HS-27A (cell line): ENCODE measurements at places on chromosomes 4 and X.
A peak's percentile ranks its signal among the peaks of the same experiment; 100 is the strongest.

DNA sequence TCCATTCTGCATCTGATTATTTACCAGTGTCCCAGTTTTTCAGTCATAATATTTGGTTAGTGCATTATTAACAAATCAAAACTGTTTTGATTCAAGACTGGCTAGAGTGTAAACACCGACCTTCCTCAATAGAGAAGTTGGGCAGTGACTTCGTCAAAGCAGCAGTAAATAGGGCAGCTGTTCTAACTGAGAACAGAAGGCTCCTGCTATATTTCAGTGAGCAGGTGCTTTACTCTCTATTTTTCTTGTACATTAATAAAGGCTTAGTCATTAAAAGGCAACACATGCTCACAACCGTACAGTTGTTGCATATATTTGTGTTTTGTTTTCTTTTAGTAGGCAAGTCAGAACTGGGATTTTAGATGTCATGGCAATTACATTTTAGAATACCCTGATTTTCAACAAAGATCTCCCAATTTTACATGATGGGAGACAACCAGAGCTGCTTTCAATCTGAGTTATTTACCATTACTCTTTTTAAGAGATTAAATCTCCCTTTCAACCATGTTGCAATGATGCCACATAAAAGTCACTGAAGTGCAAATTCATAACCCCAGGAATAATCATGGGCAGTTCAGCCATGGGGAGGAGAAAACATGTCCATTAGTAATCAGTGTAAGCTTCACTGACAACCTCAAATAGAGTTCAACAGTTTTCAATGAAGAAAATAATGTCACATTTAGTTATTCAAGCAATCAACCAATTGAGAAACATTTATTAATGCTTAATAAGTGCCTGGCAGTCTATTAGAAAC, 233.3 kb downstream of the NDST4 start:
- no peak for DNase-seq

GRCh38 chr4:30399476-30399875, 320.7 kb upstream of the PCDH7 start:
- DNase-seq = no peak

GRCh38 chrX:12961196-12961718, 13.7 kb upstream of the TMSB4X start:
- no peak for DNase-seq

- no peak for DNase-seq
Observed at GRCh38 chrX:107935664-107936433, 46.3 kb downstream of the TEX13B start.

DNA sequence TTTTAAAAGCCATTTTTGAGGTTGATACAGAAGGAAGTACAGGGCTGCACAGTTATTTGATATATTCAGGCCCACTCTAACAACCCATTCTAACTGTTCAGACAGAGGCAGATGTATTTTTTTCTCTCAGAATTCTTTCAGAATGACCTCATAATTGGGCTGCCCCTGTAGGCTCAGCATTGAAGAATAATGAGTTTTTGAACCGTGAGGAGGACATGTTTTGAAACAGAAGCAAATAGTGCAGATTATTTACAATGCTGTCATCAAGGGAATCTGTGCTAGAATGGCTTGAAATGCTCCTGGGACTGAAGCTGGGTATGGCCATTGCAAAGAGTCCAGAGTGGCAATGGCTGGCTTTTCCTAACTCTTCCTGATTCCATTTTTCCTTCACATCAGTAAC, 158.1 kb downstream of the SOX3 start:
- DNase-seq = no peak

GRCh38 chr4:86035688-86036087, 324.2 kb downstream of the MAPK10 start:
- DNase-seq = no peak

DNA sequence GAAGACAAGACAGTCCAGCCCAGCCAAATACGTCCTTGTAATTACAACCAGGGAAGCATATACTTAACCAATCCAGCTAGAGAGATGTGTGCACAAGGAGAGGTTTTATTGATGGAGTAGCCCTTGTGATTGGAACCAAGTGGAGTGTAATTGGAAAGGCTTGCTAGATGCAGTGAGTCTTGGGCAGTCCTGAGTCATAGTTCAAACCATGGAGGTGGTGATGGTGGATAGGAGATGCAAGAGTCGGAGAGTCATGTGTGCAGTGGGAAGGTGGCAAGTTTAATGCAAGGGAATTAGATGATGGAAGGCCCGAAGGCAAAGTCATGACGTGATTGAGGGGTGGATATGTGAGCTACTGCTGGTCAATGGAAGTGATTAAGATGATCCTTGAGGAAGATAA, 63.7 kb downstream of the PHEX start:
- no peak for DNase-seq

DNA sequence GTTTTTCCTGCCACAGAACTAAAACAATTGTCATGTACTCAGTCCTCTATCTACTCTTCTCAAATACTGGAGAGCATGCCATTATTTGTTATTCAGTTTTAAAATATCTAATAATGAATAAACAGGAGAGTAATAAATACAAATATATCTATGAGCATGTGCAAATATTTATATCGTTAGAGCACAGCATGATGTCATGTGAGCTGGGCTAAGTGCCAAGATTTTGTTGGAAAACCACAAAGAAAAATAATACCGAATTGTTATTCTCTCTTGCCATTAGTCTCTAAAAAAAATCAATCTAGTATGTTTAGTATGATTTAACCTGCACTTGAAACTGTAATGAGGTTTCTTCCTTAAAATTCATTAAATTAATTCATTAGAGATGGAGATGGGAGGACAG, 97.3 kb downstream of the DDX60 start:
- peak; percentile 40 for DNase-seq

DNA sequence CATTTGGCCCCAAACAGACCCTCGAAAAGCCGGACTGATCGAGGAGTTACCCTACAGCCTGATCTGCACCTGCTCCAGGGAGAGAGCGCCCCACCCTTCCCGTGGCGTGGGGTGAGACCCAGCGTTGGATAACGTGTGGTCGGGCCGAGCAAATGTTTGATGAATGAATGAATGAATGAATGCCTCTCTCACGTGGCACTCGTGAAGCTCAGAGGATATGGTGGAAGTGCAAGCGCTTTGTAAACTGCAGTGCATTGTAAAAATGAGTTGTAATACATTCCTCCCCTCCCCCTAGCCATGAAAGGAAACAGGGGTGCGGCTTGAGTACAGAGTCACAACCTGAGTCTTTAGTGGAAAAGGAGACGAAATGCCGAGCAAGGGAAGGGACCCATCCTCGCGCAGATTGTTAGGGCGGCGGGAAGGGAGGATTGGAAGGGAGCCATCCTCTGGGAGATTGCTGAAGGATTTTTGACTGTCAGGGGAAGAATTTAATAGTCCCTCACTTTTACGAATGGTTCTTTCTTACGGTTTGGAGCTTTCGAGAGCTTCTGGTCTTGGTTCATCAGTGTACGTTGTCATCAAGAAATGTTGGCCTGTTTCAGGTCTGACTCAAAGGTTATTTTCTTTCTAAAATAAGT, 772 bp upstream of the FBXW7 start:
- DNase-seq = peak; percentile 45

DNA sequence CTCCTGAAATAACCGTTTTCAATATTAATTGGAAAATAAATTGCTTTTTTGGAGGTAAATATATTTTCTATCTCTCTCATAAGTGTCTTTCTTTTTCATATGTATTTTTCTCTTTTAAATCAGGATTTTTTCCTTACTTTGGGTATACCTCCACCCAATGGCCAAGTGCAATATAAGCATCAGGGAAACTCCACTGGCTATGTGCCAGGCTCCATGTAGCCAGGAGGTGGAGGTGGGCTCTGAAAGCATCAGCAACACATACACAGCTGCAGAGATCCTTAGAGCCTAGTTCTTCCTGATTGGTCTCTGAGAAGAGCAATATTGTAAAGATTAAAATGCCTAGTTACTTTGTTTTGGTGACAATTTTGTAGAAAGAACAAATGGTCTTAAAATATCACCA, 3.4 kb downstream of the GABRA2 start:
- no peak for DNase-seq

DNA sequence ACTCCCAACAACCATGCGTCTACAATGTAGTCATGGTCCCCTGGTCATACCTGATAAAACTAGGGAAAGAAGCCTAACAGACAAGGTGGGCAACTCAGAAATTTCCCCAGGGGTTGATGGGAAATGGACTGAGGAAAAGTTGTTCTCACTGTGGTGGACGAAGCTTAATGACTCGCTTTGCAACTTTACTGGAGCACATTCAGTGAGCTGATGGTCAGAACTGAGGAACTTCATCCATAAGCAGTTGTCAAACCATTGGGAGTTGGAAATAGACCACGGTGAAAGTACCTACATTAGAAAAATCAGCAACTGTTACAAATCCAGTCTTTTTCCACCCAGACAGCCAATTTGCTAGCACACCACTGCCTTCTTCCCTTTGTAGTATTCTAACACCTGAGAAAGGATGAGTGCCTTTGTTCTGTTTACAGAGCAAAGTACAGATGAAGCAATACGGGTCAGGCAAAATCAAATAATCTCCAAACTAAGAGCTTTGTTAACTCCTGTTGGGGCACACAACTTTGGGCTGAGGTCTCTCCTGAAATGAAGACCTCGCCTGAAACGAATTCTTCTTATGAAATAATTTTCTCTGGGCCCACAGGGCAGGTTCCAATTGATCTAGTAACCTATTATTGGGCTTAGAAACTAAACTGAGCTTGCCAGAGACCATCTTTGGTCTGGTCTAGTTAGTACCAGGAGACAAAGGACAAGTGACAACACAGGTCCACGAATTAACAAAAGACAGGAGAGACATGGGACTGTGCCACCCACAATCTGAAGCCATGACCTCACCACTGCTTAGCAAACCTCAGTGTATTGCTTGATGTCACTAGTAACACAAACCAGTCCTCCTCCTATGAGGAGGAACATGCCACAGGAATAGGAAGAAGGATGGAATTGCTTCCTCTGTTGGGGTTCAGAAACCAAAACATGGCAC, 58.9 kb upstream of the NFKB1 start:
- no peak for DNase-seq

- no peak for DNase-seq
Observed at GRCh38 chr4:40962551-40963180, 212.9 kb downstream of the NSUN7 start.

DNA sequence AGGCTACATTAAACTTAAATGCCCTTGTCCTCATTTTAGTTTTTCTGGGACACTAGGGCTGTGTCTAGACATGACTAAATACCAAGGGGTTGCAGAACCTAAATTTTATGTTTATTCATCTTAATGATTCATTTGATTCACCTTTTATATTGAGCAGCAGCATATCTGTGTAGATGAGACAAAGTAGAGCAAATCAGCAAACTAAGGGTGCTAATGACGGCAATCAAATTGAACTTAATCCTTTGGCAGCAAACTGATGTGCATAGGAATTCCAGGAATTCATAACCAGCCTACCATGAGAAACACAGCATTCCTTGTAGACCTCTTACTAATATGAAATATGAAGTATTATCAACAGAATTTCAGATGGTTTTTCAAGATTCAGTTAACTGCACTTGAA, 25.1 kb downstream of the EPHA5 start:
- peak; percentile 85 for DNase-seq

GRCh38 chrX:136689436-136689835, 41.5 kb downstream of the CD40LG start:
- DNase-seq = no peak

DNA sequence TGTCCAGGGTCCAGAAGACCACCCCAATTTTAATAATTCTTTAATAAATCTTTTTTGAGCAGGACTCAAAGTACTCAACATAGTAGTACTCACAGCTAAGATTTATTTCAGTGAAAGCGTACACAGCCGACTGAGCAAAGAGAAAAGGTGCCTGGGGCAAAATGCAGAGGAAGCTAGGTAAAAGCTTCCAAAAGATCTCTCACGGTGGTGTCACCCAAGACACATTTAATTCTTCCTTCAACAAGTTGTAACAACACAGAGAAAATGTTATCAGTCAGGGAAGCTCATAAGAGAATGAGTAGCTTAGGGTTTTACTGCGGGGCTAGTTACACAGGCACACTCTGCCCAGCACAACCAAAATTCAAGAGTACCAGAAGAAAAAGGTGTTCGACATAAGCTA, 201.1 kb downstream of the OPHN1 start:
- no peak for DNase-seq

- no peak for DNase-seq
Observed at GRCh38 chrX:257681-258289, 23.4 kb upstream of the PLCXD1 start.

- no peak for DNase-seq
Observed at GRCh38 chr4:77613267-77613666, 7.6 kb downstream of the CXCL13 start.

DNA sequence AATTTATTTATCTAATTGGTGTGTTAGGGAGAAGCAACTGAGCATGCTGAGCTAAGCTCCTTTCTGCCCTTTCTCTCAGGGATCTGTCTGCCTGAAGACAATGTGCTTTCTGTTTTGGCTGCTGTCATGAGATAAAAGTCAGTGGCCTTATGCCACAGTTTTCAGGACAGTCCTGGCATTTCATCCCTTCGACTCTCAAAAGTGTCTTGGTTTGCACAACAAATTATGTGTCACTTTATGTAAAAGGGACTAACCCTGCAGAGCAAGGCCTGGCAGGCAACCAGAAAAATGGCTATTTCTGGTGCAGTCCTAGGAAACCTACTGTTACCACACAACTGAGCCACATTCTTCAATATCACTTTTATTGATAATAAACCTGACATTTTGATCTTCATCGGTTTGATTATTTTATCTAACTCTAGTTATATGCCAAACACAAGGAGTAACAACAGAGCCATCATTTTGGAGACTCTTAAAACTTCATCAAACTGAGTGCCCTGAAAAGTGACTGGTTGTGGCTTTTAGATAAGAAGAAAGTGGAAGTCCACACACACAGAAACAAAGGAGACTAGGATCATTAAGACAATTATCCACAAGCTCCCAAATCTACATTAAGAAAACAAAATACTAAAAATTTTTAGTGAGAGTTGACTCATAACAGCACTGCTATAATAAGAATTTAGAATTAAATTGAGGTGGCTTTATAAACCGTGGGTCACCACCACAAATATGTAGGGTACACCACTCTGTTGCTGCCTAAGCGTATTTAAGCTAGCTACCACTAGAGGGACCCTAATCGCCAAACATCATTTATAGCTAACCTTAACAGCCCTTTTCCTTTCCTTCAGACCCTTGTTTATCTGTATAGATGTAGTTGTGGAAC, 95.9 kb upstream of the PTPN13 start:
- DNase-seq = peak; percentile 26

GRCh38 chr4:181200076-181200475, 1043.1 kb upstream of the TENM3 start:
- no peak for DNase-seq

DNA sequence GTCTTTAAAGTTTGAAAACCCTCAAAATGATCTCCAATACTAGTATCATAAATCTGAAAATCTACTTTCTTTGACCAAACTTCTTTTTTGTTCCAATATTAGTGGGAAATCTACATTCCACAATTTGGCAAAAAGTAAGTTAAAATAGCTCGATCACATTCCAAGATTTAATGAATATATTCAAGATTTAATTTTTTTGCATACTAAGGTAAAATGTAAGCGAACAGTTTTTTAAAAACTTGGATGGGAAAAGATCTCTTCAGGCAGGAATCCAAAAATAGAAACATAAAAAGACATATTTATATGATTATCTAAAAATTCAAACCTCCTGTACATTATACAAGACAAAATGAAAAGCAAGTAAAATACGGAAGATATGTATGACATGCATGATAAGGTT, 31.2 kb downstream of the CNOT6L start:
- no peak for DNase-seq
